ENCODE measurements at places on chromosomes 11 and 22. TPM values are rescaled to one million over a fixed set of nuclear protein-coding genes. Genes with fewer than 3 reads are reported as not detected.
A peak's percentile ranks its signal among the peaks of the same experiment; 100 is the strongest.

DNA sequence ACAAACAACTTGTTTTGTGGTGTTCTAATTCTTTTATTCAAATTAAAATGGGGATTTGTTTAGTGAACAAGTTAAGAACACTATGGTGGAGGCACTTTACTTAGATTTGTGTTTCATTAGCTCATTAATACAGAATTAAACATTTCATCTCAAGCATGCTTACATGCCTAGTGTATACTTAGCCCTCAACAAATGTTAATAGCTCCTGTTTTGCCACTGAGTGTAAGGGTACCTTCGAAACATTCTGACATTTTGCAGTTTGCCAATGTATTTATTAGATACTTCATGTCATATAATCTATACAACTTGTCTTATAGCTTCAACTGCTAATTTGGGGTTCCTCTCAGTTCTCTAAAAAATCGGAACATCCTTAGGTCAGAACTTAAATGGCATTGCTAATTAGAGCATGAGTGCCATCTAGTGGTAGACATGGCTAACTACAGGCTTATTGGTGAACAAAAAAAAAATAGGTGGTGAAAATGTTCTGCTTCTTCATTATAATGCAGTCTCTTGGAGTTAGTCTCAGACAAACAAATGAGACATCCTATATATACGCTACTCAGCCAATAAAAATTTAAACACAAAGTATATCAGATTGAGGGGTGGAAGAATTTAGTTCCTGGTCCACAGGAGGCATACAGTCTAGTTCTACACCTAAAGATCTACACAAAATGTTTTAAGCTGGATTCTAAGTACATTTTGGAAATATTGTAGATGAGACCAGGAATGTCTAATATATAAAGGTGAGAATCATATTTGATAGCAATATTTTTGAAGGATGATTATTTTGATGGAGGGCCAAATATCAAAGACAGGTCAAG lies 4.9 kb upstream of the CNTN5 start:
- peak; percentile 55 for DNase-seq

GRCh38 chr11:102882389-102883024 lies 7.7 kb upstream of the MMP12 start:
- peak; percentile 81 for DNase-seq

- DNase-seq = no peak
These were observed 26.2 kb downstream of the EHF start for GRCh38 chr11:34647131-34647530.

Gene MS4A13
- total RNA-seq = not detected

DNA sequence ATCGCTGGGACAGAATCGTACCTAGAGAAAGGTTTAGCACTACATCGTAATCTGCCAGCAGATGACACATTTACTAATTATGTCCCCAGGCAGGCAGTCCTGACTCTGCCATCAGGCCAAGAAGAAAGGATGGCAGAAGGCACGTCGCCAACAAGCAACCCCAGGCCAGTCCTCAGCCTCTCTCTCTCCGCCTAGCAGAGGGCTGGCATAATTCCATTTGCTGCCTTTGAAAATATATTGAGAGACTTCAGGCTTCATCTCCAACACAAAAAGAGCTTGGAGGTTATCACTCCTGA lies 1517.0 kb downstream of the TBC1D22A start:
- no peak for DNase-seq

DNA sequence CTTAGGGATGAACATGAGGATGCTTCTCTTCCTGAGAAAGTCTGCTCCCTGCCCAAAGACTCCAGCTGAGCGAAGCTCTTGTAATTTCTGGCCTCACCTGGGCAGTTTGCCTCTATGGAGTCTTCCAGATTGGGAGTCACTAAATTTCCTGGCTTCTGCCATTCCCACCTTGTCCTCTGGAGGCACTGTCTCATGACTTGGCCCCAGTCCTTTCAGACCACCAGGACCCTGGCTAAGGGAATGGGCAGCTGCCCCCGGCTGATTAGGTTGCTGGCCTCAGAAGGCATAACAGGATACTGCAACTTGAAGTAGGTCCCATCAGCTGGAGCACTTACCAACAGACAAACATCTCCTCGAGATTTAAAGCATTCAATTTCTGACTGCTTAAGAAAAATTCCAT lies 128.1 kb upstream of the SPON1 start:
- no peak for DNase-seq

- no peak for DNase-seq
These were observed 27.9 kb upstream of the CABP2 start for GRCh38 chr11:67551127-67551526.

DNA sequence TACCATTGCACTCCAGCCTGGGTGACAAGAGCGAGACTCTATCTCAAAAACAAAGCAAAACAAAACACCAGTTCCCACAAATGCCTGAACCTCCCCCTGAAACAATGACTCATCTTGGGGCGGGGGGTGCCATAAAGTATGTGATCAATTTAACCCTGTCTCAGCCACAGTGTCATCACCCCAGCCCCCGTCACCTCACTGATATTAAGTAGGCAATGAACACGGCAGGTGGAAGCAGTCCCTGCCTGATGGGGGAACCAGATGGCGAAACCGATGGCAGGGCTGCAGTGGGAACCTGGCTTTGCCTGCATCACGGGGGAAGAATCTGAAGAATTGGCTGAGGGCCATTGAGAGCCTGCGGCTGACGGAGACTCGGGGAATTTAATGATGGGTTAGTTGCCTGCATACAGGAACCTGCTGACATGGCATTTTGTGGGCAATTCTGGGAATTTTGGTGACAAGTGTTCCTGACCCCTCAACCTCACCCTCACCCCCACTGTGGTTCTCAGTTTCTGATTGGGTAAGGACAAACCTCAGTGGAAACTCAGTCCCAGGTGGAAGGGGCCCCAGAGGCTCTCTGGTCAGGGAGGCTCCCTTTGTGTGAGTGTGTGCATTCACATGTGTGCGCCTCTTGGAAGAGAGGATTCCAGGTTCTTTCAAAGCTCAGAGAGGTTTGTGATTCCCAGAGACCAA lies 39.1 kb upstream of the SHISAL1 start:
- DNase-seq = peak; percentile 77

Gene LGALS12
- not detected for total RNA-seq

DNA sequence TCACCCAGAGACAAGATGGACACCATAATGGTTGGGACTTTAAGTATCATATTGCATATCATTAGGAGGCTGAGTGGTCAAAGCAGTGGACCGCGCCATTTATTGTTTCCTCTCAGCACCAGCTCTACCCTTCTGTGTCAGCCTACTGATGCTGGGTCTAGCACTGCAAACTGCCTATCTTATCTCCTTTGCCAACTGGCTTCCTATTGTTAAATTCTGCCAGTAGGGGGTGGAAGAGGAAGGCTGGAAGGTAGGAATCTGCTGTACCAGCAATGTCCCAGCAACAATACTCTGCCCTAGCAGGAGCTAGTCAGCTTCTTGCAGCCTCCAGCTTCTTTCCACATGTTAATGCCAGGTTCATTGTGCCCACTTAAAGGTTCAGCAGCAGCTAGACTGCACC lies 367.1 kb upstream of the PDGFD start:
- DNase-seq = peak; percentile 9

DNA sequence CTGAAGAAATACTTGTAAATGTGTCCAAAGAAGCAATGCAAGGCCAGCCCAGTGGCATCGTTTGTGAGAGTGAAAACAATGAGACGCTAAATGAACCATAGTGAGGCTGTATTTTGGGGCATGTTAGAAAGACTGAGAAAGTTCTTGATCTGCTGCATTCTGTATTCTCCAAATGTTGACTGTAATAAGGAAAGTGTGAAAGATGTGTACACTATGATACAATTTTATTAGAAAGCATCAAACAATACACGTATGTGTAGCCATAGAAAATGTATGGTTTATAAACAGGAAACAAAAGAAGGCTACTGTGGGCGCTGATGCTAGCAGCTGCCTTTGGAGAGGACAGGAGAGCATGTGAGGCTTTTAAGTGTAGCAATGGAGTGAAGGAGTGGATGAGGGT lies 233.5 kb upstream of the E2F8 start:
- DNase-seq = no peak

Gene FIBIN
- 14.2 TPM for total RNA-seq

- no peak for DNase-seq
These were observed 13.7 kb downstream of the PIWIL3 start for GRCh38 chr22:24760708-24761306.

DNA sequence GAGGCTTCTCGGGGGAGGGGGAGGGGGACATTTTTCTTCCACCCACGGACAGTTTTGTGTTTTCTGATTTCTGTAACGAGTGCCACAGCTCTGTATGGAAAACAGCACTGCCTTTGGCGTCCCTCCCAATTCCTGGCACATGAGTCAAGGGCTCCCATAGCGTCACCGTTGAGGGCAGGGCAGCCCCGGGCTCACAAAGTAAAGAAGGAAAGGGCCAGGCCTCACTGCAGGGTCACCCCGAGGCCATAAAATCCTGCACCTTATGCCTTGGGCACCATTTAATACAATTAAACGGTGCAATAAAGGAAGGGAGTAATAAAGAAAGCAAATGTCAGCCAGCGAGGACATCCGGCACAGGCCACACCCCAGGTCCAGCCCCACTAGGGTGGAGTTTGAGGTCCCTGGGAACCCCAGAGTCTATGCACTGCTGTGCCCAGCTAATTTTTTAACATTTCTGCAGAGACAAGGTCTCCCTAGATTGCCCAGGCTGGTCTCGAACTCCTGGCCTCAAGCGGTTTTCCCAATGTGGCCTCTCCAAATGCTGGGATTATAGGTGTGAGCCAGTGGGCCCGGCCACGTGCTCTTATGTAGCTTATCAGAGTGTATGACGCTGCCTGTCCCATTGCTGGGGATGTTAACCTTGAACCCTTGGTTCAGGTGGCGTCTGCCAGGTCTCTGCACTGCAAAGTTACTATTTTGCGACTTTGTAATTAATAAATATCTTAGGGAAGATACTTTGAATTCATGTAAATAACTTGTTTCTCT lies 13.6 kb upstream of the MUC2 start:
- peak; percentile 73 for DNase-seq

- no peak for DNase-seq
These were observed 49.6 kb downstream of the NAV2 start for GRCh38 chr11:19762266-19762665.

GRCh38 chr22:41543854-41544670 lies at the start of gene POLR3H:
TSS of gene POLR3H (minus strand) at chr22:41544470. CDS start at chr22:41544101, 369 bp downstream.
- DNase-seq = peak; percentile 93

Gene CBLIF
- total RNA-seq = not detected

Gene PKDREJ
- not detected for total RNA-seq

GRCh38 chr11:87398931-87399330 lies 361.2 kb downstream of the TMEM135 start:
- no peak for DNase-seq

GRCh38 chr11:119995730-119996491 lies 142.0 kb downstream of the TRIM29 start:
- no peak for DNase-seq

Gene LYVE1
- not detected for total RNA-seq

DNA sequence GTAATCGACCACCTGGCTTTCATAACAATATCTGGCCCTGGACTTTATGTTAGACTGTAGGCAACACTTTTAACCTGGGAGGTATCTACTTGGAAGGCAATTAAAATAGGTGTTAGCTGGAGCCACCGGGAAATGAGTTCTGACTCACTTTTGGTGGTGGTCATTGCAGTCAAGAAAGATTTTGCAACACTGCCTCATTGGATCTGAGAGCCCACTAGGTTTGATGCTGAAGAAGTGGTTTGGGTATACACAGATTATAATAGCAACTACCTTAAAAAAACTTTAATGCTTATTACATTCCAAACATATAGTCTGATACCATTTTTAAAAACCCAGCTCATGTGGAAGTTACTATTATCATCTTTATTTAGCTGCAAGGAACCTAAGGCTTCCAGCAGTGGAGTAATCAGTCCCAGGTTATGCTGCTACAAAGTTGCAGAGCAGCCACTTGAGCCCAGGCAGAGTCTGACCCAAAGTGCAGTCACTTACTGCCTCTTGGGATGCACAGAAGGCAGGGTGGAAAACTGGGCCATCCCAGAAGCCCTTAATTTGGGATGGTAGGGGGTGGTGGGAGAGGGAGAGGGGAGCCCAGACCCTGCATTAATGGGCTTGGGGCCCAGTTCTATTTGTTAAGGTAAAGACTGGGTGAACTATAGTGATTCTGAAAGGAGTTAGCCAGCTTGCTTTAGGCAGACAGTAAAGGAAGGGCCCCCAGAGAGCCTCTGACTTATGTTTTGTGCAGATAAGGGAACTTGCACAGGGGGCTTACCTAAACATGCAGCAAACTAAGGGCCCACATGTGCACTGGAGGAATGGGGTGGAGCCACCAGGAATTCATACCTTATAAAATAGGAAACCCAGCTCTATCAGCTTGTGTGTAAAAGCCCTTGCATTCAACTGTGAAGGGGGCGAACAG lies 149.4 kb downstream of the SNX19 start:
- no peak for DNase-seq

Measured in bronchial epithelial cell (primary cell).